ENCODE measurements at places on chromosomes 5 and 9.
A peak's percentile ranks its signal among the peaks of the same experiment; 100 is the strongest.

DNA sequence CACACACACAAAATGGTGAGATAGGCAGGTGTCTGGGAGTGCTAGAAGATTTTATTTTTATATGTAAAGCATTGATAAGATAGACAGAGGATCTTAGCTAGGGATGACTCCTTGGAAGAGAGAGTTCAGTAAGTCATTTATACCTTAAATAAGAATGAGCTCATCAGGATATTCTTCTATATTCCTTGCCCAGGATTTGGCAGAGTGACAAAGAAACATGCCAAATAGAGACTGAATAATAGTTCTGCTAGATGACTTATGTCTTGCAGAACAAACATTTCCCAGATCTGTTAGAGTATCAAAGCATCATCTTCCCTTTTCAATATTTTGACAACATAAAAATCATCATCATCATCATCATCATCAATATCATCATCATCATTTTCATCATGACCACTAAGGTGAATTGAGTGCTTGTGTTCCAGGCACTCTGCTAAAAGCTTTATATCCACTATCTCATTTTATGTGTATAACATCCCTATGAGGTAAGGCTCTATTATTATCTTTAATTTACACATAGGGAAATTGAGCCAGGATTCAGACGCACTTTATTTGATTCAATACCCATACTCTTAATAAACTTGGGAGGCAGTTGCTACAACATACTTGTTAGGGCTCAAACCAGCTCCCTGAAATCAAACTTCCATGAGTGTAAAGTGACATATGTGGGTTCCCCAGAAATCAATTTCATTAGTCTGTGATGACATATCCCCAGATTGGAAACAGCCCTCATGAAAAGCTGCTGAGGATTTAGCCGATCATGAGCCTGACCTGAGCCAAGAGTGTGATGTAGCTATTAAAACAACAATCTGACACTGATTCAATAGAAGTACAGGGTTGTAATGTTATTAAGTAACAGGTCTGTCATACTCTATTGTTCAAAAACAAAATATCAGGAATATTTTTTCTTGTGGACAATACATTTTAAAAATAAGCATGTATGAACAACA lies 176.3 kb upstream of the SEMA6A start:
- DNase-seq, result no peak

DNA sequence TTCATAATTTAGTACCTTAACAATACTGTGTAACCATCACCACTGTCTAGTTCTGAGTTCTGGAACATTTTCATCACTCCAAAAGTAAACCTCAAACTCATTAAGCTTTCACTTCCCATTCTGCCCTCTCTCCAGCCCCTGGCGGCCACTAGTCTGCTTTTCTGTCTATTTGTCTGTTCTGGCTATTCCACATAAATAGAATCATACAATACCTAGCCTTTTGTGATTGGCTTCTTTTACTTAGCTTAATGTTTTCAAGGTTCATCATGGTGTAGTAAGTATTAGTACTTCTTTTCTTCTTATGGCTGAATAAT lies 138.7 kb downstream of the RAPGEF6 start:
- no peak for DNase-seq

- no peak for DNase-seq
Measured at GRCh38 chr5:128791312-128791711, 174.0 kb upstream of the SLC27A6 start.

DNA sequence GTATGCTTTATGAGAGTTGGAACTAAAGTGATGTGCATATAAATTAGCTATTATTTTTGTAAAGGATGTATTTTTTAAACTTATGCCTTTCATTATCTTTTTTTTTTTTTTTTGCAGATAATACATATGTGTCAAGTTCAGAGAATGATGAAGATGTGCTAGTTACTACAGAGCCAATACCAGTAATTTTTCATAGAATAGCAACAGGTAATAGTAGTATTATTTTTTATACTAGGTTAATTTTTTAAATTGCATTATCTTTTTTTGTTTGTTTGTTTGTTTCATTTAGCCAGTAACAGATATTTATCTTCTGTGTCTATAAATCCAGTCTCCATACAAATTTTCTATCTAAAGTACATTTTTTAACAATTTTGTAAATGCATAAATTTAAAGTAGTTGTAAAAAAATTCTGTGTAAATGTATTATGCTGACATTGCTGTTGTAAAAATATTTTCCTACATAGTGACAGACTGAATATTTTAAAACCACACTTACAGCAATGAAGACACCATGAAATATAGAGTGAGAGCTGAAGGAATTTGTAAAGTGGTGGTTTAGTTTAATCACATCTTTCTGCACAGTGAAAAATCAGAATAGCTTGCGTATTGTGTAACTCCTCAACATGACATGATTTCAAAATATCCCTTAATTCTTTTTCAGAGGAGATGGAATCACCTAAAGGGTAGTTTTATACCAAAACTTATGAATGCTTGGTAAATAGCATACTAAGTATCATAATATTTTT lies 93.3 kb downstream of the PARP8 start:
- DNase-seq, result no peak

- DNase-seq, result no peak
Measured at GRCh38 chr9:136119883-136120393, 1.3 kb upstream of the TMEM250 start.

- DNase-seq, result no peak
Measured at GRCh38 chr5:156254196-156254595, 72.8 kb upstream of the SGCD start.

DNA sequence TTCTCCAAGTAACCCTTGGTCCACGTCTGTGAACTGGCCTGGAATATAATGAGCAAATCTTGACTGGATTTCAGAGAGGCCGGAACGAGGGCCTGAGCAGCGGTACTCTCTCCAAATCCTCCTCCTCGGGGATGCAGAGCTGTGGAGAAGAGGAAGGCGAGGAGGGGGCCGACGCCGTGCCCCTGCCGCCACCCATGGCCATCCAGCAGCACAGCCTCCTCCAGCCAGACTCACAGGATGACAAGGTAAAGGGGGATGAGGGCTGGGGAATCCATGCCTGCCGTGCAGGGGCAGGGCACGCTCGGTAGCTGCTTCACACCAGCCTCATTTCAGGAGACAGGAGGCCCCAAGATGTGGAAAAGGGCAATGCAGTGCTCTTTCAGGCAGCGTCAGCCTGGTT lies 118.9 kb upstream of the OTULINL start:
- DNase-seq, result no peak

- DNase-seq, result no peak
Measured at GRCh38 chr5:123752552-123753179, 240.7 kb downstream of the CSNK1G3 start.

- DNase-seq, result peak; percentile 72
Measured at GRCh38 chr9:87678650-87679355, 47.1 kb upstream of the CTSL start.

DNA sequence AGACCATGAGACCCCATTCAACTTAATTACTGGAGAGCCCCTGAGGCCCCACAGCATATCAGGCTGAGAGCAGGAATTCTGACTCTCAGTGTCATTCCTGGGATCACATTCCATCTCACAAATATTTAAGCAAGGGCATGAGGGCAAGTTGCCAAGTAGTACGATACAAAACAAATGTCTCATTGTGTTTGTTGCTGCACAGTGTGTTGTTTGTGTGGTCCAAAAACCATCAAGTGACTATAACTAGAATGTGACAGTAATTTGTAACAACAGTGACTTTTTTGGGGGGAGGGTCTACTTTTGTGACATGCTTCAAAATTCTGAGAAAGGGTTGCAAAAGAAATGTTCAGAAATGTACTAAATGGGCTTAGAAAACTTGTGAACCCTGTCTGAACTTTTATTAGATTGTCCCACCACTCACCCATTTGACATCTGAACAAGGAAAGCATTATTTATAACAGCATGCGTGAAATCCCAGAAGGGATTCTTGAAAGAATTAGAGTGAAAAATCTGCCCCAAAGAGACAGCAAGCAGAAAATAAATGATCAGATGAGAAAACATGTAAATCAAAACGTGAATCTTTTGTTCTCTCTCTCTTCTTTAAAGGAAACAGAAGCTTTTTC lies 347.0 kb downstream of the NTRK2 start:
- DNase-seq, result no peak

- DNase-seq, result no peak
Measured at GRCh38 chr5:171842777-171843328, 57.2 kb downstream of the SMIM23 start.

GRCh38 chr5:54673523-54674225 lies 156.1 kb downstream of the SNX18 start:
- no peak for DNase-seq

Measured in endothelial cell (in vitro differentiated cells).